ENCODE measurements at places on chromosomes 5 and 9.

DNA sequence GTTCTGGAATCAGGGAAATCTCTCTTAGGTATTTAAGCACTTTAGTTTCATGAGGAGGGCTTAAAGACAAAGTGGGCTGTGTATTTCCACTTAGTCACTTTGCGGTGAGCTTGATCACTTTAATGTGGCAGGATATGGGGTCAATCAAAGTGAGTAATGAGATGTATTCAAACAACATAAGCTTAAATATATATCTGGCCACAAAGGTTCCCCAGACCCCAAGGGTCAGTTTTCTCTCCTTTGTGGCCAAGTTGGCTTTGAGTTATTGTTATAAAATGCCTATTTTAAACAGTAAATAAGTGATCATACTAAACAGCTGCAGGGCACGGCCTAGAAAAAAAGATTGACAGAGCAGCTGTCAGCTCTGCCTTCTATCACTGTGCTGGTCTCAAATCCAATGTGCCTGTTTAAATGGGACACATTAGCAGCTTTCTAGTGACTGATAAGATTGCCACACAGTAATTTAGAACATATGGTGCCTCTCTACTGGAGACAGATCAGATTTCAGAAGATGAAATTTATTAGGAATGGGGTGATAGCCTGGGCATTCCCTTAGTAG, 363.9 kb downstream of the AGTPBP1 start:
- DNase-seq: no peak

DNA sequence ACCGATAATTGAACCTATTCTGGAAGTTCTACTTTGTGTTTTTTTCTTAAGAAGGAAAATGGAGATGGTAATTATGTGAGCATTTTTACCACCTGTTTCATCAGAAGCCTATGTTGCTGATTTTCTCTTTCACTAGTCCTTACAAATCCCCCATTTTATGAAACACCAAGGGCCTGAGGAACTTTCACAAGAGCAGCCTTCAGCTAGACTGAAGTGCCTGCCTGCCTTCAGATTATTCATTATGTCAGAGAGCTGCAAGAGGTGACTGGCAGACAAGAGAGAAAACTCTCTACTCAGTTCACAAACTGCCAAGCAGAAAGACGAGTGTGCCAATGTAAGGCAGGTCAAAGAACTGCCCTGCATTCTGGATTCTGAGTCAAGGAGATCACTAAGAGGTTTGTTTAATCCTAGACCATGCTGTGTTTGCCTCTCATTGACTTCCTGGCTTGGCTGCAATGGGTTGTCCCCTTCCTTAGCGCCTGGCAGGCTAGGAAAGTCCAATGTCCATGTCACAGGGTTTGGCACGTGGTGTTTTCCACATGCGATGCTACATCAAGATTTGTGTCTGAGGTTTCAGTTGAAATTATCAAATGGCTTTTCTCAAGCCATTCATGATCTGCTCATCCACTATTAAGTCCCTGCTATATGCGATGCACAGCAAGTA, 143.3 kb downstream of the CDC42SE2 start:
- DNase-seq: no peak

DNA sequence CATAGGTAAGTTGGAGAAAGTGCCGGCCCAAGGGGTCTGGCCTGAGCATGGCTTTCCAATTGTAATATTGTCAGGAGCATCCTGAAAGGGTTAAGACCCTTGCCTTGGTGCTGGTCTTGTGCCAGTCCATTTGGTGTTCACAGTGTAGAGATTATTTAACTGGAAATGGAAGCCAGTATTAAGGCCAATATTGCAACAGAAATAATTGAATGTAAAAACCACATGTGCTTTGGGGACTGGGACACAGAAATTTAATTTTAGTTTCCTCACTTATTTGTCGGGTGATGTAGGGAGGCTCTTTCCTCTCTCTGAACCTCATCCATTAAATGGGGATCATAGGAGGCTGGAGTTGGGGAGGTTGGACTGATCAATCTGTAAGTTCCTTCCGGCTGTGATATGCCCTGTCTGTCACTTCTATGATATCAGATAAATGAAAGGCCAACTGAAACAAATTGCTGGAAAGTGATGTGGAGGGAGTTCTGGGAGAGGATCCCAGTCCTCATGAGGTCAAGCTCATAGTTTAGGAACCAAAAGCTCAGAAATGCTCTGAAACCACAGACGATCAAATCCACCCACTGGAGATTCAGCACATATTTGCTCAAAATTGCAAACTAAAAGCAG, 54.8 kb upstream of the COL15A1 start:
- DNase-seq: no peak

DNA sequence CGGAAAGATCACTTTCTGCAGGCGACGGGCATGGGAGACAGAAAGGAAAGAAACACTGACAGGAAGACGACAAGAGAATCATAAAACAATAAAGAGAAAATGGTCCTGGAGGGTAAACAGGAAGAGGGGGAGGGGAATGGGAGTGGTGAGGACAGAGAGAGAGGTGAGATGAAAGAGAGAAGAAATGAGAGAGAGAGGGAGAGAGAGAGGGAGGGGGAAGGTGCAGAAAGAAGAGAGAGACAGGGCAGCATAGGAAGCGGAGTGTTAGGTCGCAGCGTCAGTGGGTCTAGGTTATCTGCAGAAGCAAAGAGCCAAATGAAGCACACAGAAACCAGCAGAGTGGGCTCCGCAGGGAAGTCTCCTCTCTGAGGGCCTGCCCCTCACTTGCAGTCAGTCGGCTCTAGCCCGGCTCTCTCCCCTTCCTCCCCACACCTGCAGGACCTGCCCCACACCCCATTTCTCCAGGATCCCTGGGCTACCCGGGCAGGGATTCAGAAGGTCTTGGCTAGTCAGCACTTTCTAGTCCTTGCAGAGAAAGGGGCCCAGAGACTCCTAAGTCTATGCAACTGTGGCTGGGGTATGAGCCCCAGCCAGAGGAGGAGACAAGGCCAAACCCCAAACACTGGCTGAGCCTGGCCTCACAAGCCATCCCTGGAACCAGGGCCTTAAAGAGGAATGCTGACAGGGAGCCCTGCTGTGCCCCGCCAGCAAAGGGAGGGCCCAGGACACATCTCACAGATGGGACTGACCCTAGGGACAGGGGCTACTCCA, 29.7 kb upstream of the MEIKIN start:
- no peak for DNase-seq

GRCh38 chr5:14357441-14357840, 214.3 kb downstream of the TRIO start:
- DNase-seq: no peak
